ENCODE measurements at places on chromosomes 12 and 14.

DNA sequence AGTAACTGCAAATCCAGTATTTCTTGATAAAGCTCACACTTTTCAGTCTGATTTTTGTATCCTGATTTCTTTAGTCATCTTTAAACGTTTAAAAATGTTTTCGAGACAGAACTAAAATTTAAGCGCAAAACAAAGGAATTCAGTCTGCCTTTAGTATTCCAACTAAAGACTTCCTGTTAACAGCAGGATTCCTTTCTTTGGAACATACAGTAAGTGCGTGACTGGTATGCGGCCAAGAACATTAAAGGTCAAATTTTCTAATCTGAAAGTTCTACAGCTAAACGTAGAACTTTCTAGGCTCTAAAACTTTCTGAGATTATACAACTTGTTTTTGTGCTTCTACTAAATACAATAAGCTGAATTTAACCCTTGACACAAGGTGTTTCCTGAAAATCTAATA, 9.9 kb downstream of the SAV1 start:
- no peak for DNase-seq

GRCh38 chr14:105487449-105487985, 831 bp downstream of the CRIP1 start:
- no peak for DNase-seq

DNA sequence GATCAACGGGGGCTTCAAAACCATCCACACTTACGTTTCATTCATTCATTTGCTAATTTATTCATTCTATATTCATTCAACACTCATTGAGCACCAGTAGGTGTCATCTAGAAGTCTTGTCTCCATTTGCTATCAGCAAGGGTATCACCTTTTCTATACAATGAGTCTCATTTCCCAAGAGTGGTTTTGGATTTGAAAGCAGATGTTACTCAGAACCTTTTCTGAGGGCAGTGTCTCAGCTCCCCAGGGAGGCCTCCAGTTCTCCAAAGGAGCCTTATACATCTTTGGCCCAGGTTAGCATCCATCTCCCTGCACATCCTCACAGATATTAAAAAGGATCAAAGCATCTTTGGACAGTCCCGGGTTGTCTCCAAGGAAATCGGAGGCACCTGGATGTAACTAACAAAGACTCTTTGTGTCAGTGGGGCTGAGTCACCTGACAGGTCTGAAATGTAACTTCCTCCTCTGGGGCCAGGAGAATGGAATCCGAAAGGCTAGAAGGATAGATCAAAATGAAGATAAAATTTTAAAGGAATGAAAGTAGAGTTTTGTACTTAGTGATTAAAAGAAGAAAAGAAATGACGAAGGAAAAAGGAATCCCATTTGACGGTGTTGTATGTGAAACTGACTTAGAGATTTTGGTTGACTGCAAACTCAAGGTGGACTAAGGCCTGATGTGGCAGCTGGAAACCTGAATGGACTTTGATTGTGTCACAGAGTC, 103.0 kb downstream of the VCPKMT start:
- DNase-seq, result no peak

DNA sequence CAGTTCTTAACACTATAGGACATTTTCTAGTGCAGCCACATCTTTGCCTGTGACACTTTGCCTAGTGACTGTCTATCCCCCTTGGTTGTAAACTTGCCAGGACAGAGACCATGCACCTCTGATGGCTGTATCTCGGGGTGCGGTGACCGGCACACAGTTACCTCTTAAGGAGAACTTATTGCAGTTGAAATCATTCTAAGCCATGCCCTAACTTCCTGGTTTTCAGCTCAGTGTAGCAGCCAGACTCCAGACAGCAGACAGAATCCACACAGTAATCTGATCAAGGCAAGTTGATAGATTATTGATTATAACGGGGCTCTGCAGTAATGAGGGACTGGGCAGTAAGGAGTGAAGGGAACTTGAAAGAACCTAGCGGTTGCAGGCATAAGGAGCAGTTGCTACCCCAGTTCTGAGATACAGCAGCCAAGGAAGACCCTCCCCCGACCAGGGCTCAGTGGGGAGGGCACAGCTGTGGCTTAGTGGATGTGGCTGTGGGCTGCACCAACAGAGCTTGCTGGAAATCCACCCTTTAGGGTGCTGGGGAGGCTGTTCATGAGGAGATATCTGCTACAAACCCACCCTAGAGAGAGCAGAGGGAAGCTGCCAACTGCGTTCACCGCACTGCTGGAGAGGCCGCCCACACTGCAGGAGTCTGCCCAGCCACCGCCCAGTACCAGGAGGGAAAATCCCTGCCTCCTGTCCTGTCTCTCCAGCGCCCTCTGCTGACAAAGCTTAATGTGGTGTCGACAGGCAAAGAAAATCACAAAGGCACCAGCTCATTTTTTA, 58.2 kb upstream of the BEGAIN start:
- DNase-seq, result peak; percentile 55

GRCh38 chr12:18145924-18146323, 55.9 kb upstream of the RERGL start:
- no peak for DNase-seq

- no peak for DNase-seq
Measured at GRCh38 chr12:124673801-124674617, 106.6 kb upstream of the NCOR2 start.

DNA sequence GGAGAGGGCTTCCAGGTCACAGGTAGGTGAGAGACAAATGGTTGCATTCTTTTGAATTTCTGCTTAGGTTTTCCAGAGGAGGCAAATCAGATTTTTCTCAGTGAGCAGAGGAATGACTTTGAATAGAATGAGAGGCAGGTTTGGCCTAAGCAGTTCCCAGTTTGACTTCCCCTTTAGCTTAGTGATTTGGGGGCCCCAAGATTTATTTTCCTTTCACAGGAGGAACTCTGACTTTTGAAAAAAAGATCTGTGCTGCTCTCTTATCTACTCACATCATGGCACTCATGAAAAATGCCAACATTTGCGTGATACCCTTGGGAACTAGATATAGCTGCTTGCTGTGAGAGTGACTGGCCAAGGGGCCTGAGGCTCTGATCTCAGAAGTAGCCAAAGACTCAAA, 58.0 kb upstream of the EVL start:
- DNase-seq, result no peak
